NCI-H446 treated with DMSO at 0.1 percent for 48 hours (cell line): ENCODE measurements at places on chromosomes 4 and X.

- DNase-seq = no peak
Observed at GRCh38 chrX:153988493-153988892, 15.9 kb downstream of the TMEM187 start.

- DNase-seq = no peak
Observed at GRCh38 chr4:151745481-151746231, 15.2 kb downstream of the GATB start.

- no peak for DNase-seq
Observed at GRCh38 chr4:76897536-76898384, at the start of gene SOWAHB. Gene SOWAHB (minus strand): TSS chr4:76898144. CDS start chr4:76897849, 295 bp downstream.

- DNase-seq = no peak
Observed at GRCh38 chrX:129777218-129778030, 2.3 kb upstream of the SASH3 start.

DNA sequence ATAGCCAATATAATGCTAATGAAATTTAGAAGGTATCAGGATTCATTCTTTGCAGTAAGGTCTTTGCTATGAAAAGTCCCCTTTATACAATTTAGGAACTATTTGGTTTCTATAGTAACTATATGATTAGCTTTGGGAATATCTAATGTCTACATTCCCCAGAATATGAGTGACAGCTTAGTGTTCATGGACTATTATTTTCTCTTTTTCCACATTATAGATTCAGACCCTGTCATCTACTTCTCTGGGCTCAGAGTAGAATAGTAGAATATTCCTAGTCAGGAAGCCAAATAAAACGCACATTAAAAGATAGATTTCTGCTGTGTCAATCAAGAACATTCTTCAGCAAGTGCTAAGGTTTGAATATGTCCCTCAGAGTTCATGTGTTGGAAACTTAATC lies 26.1 kb upstream of the SULT1B1 start:
- no peak for DNase-seq

GRCh38 chr4:9703391-9703790 lies 78.0 kb upstream of the DRD5 start:
- DNase-seq = no peak

DNA sequence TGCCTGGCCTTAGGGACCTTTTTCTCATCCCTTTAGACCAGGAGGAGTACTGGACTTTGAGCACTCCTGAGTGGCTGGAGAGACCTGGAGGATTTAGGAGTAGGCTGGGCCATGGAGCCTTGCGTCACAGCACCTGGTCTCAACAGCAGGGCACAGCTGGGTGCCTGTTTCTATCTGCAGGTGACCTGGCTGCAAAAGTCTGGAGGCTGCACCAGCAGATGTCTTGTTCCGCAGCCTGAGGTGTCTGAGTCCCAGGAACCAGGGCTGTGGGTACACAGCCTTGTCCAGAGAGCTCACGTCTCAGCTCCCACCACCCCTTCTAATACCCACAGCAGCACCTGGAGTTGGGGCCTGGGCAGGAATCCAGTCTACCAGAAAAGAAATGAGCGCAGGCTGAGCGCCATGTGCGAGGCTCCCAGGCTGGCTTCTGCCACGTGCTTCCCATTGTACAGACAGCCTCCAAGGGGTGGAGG lies 5.0 kb upstream of the NSD2 start:
- no peak for DNase-seq

DNA sequence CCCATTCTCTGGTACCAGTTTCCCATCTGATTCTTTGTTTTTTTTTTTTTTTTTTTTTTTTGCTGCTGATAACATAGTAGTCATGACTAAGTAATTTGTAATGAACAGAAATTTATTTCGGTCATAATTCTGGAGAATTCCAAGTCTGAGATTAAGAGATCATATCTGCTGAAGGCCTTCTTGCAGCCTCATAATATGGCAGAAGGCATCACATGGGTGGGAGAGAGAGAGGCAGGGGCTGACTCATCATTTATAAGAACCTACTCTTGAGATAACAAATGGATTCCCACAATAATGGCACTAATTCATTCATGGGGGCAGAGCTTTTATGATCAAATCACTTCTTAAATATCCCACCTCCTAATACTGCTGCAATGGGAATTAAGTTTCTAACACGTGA lies 1034.3 kb downstream of the STIM2 start:
- no peak for DNase-seq

DNA sequence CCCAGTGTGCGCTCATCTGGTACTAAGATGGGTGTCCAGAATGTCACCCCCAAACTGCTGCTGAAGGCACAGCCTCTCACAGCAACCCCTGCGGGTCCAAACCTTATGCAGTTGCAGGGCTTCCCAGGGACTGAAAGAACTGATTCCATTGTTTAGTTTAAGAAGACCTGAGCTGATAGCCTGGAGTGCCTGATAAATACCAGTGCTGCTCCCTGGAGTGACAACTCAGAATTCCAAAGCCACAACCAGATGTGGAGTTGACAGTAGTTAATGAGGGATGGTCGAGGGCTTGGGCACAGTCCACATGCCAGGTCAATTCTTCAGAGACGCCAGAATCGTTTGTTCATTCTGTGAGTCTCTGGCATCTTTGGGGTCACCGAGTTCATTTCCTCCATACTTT lies 71.2 kb downstream of the LNX1 start:
- no peak for DNase-seq

GRCh38 chr4:73725510-73725909 lies 14.9 kb upstream of the CXCL8 start:
- DNase-seq = no peak
